ENCODE measurements at places on chromosomes 11 and 22. TPM values are rescaled to one million over a fixed set of nuclear protein-coding genes. Genes with fewer than 3 reads are reported as not detected.

DNA sequence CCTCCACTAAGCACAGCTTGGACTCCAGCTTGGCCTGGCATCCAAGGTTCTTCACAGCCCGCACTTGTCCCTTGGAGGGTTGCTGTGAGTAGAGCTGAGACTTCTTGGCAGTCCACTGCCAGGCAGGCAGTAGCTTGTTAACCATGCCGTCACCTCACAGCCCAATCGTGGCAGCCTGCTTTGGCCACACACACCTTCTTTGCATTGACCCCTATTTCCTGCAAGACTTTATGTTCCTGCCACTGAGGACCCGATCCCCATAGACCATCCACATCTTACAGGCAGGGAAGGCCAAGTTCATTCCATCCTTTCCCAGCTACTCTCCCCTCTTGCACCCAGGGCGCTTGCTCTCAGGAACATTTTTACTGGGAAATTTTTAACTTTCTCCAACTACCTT lies 2.5 kb upstream of the PYGM start:
- H3K4me3 ChIP-seq = peak overlapping the region; percentile 75
- H3K4me1 ChIP-seq = peaks cover 69% of the 10 kb centered on the region
- peak; percentile 55 for DNase-seq
- H3K36me3 ChIP-seq = peaks cover 18% of the 10 kb centered on the region
- peak overlapping the region; percentile 83 for H3K27ac ChIP-seq

- DNase-seq = no peak
- H3K4me3 ChIP-seq = no peak overlapping the region
- H3K27me3 ChIP-seq = no peaks in the 10 kb centered on the region
- H3K4me1 ChIP-seq = peaks cover 4% of the 10 kb centered on the region
These were observed 24.7 kb downstream of the PATZ1 start for GRCh38 chr22:31321421-31321820.

DNA sequence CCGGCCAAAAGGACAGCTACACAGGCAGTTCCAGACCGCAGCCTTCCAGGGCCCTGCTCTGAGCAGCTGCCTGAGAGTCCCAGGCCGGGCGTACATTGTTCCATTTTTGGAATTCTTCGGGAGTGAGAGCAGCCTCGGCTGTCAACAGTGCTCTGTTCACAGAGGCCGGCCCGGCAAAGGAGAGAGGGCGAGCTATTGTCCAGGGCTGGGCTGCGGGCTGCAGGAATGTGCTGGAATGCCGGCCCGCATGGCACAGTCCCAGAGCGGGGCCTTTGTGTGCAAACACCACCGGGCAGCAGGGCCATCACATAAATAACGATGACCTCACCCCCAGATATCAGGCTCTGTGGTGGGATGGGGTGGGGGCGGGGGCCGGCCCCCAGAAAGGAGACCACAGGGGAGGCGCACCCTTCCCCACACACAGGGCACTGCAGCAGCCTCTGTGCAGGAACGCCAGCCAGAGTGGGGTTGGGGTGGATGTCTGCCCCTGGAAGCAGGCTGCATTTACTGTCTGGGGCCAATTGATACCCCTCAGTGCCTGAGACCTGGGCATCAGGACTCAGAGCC lies 15.8 kb downstream of the LINC01488 start:
- DNase-seq = no peak
- H3K4me3 ChIP-seq = no peak overlapping the region
- no peaks in the 10 kb centered on the region for H3K4me1 ChIP-seq
- no peaks in the 10 kb centered on the region for H3K36me3 ChIP-seq
- H3K27me3 ChIP-seq = peaks cover 2% of the 10 kb centered on the region
- H3K27ac ChIP-seq = no peak overlapping the region

GRCh38 chr22:46055911-46056545 lies 79.1 kb upstream of the WNT7B start:
- H3K36me3 ChIP-seq = no peaks in the 10 kb centered on the region
- no peak overlapping the region for H3K4me3 ChIP-seq
- no peak overlapping the region for H3K27ac ChIP-seq

DNA sequence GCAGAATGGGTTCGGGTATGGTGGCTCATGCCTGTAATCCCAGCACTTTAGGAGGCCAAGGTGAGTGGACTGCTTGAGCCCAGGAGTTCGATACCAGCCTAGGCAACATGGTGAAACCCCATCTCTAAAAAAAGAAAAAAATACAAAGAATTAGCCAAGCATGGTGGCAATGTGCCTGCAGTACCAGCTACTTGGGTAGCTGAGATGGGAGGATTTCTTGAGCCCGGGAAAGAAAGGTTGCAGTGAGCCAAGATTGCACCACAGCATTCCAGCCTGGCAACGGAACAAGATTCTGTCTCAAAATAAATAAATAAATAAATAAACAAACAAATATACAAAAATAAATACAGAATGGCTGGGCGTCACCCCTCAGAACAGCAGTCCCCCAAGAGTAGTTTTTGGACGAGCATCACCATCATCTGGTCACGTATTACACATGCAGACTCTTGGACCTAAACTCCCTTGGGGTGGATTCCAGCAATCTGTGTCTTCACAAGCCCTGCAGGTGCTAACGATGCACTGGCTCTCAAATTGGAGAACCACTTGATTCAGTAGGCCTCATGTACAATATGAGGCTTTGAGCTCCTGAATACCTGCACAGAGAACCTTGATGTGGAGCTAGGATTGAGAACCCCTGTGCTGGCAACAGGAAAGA lies 33.5 kb downstream of the CLMP start:
- no peaks in the 10 kb centered on the region for H3K36me3 ChIP-seq
- H3K27me3 ChIP-seq = peaks cover 8% of the 10 kb centered on the region
- no peak overlapping the region for H3K4me3 ChIP-seq
- H3K27ac ChIP-seq = no peak overlapping the region
- peaks cover 6% of the 10 kb centered on the region for H3K4me1 ChIP-seq

DNA sequence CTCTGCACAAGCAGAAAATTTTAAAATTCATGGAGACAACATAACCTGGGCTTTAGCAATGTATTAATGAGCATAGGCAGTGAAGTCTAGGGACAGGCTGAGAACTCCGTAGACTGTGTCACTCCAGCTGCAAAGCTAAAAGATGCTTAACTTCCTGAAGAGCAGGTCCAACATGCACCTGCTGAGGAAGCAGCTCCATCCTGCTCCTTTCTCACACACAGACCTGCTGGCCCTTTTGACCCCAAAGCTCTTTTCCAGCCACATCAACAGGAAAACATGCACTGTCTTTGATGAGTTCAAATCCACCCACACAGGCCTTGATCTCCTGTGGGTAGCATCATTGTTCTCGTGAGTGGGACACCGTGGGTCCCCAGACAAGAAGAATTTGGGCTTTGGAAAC lies 36.0 kb downstream of the SYN3 start:
- no peaks in the 10 kb centered on the region for H3K4me1 ChIP-seq
- H3K27me3 ChIP-seq = peaks cover 16% of the 10 kb centered on the region
- DNase-seq = no peak
- no peak overlapping the region for H3K27ac ChIP-seq

DNA sequence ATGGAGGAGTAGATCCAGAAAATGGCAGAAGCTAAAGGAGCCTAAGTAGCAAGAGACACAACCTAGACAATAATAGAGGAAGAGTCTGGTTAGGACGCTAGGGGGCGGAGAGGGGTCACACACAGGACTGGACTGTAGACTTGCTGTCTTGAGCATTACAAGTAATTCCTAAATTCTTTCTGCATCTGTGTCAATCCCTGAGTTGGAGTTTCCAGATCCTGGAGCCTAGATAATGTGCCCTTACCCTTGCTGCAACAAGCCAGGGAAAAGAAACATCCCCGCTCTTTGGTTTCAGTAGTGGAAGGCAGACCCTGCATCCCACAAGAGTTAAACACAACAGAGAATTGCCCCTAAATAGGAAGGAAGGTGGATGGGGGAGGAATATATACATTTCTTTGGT lies 14.9 kb upstream of the CCDC73 start:
- DNase-seq = no peak
- H3K4me1 ChIP-seq = no peaks in the 10 kb centered on the region
- H3K27me3 ChIP-seq = peaks cover 2% of the 10 kb centered on the region
- H3K36me3 ChIP-seq = no peaks in the 10 kb centered on the region

- H3K4me3 ChIP-seq = peak overlapping the region; percentile 41
- no peak for DNase-seq
- no peak overlapping the region for H3K27ac ChIP-seq
- H3K36me3 ChIP-seq = no peaks in the 10 kb centered on the region
These were observed 7.7 kb upstream of the NEAT1 start for GRCh38 chr11:65414776-65415498.

The ZBTB16 gene
- 13.1 TPM for total RNA-seq

All from natural killer cell treated with Interleukin-12 subunit alpha and Interleukin-12 subunit beta and Interleukin-15 and Interleukin-18, amount 100 ng/mL, for 72 hours (primary cell).